ENCODE measurements at places on chromosomes 4 and X.

DNA sequence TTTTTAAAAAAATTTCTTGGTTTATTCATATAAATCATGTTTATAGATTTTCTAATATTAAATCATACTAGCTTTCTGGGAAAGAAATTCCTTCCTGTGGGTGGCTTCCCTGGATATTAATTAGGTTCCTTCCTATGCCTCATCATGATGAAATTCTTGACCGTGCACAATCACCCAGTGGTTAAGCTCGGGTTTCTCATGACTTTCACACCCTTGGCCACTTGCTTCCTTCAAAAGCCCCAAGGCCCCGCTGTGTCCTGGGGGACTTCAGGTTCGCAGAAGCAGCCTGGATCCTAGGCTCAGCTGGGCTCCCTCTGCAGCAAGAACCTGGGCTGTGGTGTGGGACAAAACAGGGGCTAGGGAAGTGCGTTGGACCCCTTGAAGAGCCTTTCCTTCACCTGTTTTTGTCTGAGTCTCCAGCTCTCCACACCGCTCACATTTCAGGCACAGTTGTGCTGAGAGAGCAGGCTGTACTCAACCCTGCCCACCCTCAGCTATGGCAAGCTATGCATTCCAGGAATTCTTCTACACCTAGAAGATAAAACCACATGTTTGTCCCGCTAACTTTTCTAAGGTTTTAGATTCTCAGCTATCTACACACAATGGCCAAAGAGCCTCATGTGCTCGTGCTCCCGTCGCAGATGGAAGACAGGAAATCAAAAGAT, 48.9 kb upstream of the TMSB15B start:
- no peak for DNase-seq

GRCh38 chr4:102574317-102574716, 73.2 kb downstream of the NFKB1 start:
- no peak for DNase-seq

DNA sequence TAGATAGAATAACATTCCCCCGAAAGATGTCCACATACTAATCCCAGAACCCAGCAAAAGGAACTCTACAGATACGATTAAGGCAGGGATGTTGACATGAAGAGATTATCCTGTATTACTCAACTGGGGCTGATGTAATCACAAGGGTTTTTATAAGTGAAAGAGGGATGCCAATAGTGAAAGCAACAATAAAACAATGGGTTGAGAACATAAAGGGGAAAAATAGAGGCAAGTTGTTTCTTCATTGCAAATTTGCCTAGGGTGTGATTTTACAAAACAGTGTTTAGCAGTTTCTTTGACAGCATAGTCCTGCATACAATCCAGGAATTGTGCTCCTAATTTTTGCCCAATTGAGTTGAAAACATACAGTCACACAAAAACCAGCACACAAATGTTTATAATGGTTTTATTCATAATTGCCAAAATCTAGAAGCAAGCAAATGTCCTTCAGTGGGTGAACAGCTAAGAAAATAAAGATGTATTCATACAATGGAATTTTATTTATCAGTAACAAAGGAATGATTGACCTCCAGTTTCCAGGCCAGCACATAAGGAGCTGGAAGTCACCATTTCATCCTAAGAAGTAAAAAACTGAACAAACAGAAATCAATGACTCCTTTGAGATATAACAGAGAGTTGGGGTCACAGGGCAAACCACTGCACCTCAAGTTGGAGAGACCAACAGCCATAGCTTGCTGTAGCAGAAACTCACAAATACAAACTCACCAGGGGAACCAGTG, 107.2 kb downstream of the CENPC start:
- DNase-seq, result no peak

GRCh38 chr4:105547769-105548168, 4.7 kb upstream of the ARHGEF38 start:
- DNase-seq, result no peak

GRCh38 chrX:123771449-123772064, 38.7 kb upstream of the THOC2 start:
- no peak for DNase-seq

- no peak for DNase-seq
Observed at GRCh38 chrX:13432414-13433297, 112.8 kb upstream of the ATXN3L start.

- DNase-seq, result no peak
Observed at GRCh38 chrX:125319646-125320521, at the start of gene TEX13C. TEX13C (plus strand) TSS chrX:125319871; CDS start chrX:125320120, 249 bp downstream.

DNA sequence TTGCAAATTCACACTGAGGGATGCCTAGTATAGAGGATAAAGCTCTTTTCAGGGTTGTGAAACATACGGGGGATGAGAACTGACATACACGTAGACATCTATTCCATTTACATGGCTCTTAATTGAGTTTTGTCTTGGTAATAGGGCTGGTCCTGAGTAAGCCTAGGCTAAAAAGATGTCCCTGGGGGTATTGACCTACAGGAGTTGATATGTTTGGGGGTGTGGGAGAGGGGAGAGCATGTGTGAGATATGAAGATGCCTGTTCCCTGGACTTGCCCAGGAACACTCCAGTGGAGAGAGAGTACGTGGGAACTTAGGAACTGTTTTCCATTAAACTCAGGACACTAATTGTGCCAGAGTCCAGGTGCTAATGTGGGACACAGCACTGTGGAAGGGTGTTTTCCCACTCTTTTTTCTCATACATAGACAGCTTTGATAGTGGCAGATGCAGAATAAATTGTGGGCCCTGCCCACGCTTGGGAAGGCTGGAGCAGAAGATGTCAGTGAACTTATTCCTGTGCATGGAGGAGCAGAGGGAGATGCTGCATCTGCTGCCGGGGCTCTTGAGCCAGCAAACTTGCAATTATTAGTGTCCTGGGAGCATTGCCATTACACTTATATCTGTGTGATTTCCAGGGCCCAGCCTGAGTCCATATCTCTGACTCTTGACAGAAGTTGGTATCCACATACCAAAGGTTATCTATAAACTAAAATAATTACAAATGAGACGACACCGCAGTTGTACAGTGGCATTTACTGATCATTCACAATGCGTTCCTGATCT, 20.7 kb downstream of the SYNPO2 start:
- no peak for DNase-seq

- no peak for DNase-seq
Observed at GRCh38 chrX:48934581-48935300, 15.9 kb upstream of the PIM2 start.

DNA sequence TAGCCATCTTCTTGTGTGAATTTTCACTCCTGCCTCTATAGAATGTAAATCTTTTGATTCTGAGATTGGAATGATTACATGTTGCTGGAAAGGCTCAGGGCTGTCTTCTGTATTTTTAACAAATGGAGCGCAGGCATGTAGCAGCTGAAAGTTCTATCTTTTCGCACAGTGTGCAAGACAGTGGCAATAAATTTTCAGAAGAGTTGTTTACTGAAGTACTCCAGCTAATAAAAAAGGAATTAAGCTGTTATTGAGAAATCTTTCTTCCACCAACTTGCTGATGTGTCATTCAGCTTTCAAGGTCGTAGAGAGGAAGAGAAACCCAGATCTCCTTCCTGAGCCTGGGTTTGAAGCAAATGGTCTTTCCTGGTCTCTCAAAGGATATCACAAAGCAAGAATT, 122.0 kb upstream of the PUDP start:
- no peak for DNase-seq

DNA sequence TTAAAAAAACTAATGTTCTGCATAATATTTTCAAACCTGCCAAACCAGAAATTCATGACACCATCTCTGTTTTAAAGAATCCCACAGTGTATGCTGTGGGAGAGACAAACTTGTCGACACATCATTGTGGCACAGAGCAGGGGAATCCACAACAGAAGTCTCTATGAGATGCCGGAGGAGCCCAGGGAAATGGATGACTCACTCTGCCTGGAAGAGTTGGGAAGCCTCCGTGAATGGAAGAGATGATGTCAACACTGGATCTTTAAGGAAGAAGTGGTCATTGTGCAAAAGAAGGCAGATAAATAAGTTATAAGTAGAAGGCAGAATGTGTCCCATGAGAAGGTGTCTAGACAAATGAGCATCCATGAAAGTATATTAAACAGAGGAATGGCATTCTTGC, 595.1 kb downstream of the RAB28 start:
- no peak for DNase-seq

DNA sequence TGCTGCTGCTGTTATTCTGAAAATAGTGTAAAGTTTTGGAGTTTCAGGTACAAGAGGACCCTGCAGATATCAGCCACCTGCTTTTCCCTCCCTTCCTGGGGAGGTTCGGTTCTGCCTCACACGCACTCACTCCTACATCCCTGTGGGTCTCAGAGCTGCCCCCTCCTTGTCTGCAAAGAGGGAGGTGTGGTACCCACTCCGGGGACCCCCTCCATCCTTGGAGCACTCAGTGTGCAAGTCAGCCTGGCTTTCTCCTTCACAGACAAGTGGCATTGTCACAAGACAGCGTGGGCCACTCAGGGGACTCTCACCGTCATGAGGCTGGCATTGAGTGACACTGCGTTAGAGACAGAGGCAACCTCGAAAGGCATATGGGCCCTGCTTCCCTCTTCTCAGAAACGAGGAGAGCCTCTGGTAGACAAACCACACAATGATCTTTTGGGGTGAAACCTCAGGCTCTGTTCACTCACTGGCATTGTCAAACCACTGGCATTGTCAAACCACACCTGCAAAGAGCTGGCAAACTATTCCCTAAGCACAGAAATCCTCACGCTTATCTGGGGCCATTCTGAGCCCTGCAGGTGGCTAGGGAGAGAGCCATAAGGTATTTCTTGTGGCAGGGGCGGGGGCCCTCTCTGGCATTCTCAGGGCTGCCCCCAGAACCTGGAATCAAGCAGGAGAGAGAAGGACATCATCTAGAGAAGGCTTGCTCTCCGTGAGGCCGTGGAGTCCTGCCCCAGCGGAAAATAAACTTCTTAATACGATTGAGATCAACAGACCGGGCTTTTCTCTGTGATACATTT, 285.0 kb downstream of the SHOX start:
- DNase-seq, result no peak

- no peak for DNase-seq
Observed at GRCh38 chr4:125547836-125548235, 233.1 kb downstream of the FAT4 start.

- DNase-seq, result no peak
Observed at GRCh38 chr4:42673082-42673425, 16.1 kb upstream of the ATP8A1 start.

DNA sequence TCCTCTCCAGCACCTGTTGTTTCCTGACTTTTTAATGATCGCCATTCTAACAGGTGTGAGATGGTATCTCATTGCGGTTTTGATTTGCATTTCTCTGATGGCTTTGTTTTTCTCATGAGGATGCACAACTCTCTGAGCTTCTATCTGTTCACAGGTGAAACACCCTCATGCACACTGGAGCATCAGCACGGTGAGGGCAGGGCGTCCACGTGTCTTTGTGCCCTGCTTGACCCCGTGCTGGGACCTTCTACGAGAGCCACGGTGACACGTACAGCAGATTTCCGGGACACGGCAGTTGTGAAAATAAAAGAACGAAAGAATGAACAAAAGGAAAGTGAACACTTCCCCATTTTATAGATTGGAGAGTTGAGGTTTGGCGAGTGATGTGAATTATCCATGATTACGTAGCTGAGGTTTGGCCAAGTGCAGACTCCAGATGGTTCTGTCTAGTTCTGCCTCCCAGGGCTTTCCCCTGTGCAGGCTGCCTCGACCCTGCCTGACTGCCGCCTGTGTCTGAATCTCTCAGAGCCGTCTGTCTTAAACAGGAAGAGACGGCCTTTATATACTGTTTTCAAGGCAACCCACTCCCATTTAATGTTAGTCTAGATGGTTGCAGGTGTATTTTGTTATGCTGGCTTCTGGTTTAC, 67.8 kb upstream of the SORBS2 start:
- DNase-seq, result no peak

DNA sequence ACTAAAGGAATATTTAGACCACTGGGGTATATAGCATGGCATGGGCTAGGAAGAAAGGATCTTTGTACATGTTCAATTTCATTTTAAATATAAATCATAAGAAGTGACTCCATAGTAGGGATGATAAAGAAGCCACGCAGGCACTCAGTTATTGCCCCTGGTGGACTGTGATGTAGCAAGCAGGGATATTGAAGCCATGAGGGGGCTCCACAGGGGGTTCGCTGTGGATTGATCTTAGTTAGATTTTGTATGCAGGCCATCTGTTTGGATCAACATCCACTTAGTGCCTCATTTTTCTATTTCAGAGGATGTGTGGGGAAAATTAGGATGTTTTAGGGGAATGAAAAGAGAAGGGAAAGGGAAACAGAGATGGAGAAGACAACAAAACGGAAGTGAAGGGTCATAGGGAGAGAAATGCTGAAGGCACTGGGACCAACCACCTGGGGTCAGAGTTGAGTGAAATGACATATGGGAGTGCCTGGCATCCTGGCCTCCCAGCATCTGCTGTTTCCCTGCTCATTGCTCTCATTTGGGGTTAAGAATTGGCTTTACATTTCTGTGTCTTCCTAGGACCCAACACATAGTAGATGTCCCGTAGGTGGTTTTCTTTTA, 11.2 kb upstream of the FREM3 start:
- no peak for DNase-seq

- no peak for DNase-seq
Observed at GRCh38 chrX:85243155-85243554, 424 bp downstream of the SATL1 start.

GRCh38 chr4:164871673-164872072, 5.3 kb upstream of the APELA start:
- DNase-seq, result no peak

- no peak for DNase-seq
Observed at GRCh38 chr4:89403826-89404225, 96.2 kb upstream of the GPRIN3 start.

All from activated T-helper 1 cell treated with anti-CD3 and anti-CD28 coated beads, Interleukin-2, amount 50 U/mL, for 16 hours (primary cell).